Activated CD4-positive, alpha-beta T cell treated with anti-CD3 and anti-CD28 coated beads, Interleukin-2, amount 50 U/mL, for 1 hour (primary cell): ENCODE measurements at places on chromosomes 2 and 18.
A peak's percentile ranks its signal among the peaks of the same experiment; 100 is the strongest.

DNA sequence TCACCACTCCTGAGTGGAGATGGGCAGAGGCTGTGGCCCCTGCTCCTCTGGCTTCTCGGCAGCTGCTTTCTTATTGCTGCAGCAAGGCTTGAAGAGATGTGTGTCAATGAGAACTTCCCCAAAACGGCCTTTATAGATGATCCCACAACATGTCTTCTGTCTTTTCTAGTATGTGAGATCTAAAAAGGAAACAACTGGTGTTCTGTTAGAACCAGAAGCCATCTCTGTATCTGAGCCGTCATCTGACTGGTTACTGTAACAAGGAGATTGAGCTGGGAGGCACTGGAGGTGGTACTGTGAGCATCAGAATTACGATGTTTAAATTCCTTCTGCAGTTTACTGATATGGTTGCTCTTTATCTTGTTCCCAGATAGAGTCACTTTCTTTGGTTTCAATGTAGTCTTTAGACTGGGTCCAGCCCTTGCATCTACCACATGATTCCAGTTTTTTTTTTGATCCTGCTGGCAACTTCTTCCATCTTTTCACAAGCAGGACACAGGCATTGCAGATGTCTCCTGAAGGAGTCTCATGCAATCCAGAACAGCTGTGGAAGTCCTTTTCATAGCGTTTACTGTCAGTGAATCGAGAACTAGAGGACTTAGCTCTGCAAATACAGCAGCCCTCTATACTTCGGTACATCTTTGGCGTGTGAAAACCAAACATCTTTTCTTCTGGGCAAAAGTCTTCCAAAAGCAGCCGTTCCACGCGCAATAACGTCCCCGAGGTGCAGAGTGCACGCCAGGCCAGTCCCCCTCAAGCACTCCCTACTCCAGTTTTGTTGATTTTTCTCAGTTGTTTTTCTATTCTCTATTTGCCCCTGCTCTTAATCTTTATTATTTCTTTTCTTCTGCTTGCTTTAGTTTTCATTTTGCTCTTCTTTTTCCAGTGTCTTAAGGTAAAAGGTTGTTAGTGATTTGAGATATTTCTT lies 29.7 kb downstream of the TAF4B start:
- DNase-seq, result no peak

DNA sequence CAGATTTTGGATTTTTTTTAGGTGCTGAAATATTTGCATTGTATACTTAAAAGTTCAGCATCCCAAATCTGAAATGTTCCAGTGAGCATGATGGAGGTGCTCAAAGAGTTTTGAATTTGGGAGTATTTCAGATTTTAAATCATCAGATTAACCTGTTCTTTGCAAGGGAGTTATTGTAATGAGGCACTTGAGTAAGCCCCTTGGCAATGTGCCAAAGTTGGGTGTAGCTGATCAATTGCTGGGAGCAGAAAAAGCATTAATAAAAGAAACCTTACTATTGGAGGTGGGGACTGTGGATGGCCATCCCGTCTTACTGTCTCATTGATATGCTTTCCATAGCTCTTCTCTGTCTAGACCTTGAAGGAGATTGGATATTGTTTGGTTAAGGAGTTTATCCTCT lies 28.3 kb downstream of the MALT1 start:
- no peak for DNase-seq

DNA sequence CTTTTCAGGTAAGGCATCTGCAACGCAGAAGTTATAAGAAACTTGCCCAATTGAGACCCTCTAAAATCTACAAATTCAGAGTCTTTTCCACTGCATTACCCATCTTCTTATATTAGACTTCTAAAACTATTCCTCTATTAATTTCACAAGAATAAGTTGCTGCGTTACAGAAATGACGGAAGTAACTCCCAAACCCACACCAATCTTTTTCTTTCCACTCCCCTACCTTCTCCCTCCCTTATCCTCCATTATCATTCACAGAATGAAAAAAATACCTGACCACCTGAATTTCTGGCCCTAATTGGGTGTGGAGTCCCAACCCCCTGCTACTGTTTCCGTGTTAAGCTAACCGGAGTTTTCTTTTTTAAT lies 689 bp downstream of the RPRD1A start:
- no peak for DNase-seq

DNA sequence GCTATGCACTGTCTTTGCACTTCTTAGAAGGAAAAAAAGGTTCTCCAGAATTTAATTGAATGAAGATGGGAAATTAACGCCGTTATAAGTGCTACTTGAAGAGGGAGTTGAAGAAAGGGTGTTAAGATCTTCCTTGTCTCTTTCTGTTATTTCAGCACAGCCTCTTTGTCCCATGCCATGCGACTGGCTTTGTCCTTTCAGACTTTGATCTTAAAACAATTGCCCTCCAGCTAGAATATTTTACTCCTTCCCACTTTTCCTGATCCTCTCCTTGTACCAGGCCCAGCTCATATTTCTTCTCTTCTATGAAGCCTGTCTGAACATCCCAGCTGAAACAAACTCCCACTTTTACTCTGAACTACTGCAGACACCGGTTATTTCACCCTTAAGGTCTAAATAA lies 51.4 kb downstream of the RAB27B start:
- DNase-seq, result no peak

- DNase-seq, result no peak
Observed at GRCh38 chr2:230473378-230473777, 57.4 kb downstream of the SP100 start.

DNA sequence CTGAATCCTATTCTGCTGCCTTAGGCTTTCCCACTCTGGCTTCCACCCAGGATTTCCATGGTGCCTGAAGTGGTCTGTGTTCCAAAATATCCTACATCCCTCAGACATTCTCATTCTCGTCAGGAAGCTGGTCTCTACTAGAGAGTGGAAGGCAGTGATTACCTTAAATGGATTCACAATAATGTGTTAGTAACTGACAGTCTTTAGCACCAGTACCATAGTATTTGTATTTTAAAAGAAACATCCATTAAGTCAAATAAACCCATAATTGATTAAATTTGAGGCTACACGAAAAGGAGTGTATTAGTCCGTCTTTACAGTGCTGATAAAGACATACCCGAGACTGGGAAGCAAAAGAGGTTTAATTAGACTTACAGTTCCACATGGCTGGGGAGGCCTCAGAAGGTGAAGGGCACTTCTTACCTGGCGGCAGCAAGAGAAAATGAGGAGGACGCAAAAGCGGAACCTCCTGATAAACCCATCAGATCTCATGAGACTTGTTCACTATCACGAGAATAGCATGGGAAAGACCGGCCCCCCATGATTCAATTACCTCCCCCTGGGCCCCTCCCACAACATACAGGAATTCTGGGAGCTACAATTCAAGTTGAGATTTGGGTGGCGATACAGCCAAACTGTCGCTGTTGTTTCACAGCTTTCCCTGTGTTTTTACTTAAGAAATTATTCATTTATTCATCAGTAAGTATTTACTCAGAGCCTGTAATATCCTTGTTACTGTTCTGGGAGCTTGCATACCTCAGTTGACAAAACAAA lies 306.5 kb downstream of the STK39 start:
- DNase-seq, result no peak

GRCh38 chr2:150168595-150169236 lies 318.8 kb downstream of the RND3 start:
- no peak for DNase-seq

DNA sequence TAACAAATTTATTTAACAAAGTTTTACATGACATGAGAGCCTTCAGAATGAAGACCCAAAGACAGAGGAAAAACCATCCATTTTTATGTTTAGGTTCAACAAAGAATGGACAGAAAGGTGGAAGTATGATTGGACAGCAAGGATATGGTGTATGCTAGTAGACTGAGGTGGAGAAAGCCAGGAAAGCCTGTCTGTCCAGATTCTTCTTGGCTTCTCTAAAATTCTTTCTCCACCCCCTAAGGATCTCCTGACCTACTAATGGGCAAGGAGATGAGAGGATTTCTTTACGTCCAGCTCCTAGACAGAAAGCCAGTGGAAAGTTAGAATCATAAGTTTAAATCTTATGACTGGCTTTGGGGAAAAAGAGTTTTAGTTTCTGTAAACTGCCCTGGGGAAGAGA lies 3.0 kb downstream of the ATIC start:
- no peak for DNase-seq

DNA sequence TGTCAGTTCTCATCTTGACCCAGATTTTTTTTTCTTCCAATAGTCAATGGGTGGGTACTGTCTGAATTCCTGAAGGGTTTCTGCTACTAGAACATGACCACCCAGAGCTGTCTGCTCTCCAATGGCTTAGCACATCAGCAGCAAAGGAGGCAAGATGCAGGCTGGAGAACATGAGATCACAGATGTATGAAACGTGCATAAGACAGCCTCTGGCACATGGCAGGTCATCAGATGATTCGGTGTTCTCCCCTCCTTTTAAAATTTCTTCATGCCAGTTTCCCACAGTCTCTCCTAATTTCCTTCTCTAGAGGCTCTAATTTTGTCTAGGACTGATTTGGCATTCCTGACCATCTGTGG lies 359.3 kb upstream of the TNP1 start:
- DNase-seq, result no peak

- DNase-seq, result peak; percentile 44
Observed at GRCh38 chr2:106158871-106159270, 35.2 kb downstream of the UXS1 start.

GRCh38 chr2:239256350-239256743 lies 144.5 kb downstream of the HDAC4 start:
- no peak for DNase-seq

GRCh38 chr18:56743115-56743514 lies 92.0 kb downstream of the WDR7 start:
- DNase-seq, result no peak

GRCh38 chr2:25988134-25988533 lies 5.8 kb upstream of the KIF3C start:
- DNase-seq, result no peak

GRCh38 chr18:9683418-9684396 lies 24.4 kb upstream of the RAB31 start:
- no peak for DNase-seq

GRCh38 chr18:69969491-69969890 lies 21.8 kb upstream of the CD226 start:
- no peak for DNase-seq

DNA sequence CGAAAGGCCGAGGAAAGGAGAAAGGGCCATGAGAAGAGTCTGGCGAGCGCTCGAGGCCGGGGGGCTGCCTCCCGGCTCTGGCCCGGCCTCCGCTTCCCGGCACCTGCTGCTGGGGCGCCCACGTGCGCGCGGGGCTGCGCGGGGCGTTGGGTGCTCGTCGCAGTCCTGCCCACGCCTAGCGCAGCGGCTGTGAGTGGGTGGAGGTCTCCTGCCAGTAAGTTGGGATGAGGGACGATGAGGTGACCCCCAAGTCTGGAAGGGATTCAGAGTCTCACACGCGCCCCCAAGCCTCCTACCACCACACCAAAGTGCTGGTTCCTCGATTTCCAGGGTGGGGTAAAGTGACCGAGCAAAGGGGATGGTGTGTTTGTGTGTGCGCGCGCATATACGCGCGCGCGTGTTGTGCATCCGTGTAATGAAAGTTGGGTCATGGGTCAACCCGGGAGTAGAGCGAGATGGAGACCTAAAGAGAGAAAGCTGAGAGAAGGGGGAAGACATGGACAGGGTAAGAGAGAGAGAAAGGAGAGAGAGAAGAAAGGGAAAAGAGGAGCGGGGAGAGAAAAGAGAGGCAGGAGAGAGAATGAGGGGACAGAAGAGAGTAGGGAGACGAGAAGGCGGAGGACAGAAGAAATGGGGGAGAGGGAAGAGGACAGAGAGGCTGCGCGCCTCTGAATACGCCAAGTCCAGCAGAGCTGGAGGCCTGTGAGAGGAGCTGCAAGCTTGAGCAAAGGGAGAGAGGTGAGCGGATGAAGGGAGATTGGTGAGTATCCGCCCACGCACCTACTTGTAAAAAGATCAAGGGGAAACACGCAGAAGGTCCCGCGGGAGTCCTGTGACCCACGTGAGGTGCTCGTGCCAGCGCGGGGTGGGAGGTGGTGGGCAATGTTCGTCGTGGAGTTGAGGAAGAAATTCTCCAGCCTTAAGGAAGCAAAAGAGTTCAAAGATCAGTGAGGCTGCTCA lies 1.7 kb upstream of the NETO1 start:
- DNase-seq, result no peak

GRCh38 chr2:29117636-29118303 lies 2.6 kb downstream of the CLIP4 start:
- no peak for DNase-seq

GRCh38 chr2:127090281-127091120 lies 16.5 kb downstream of the BIN1 start:
- no peak for DNase-seq

GRCh38 chr2:133485868-133486267 lies 82.4 kb downstream of the NCKAP5 start:
- DNase-seq, result no peak

- no peak for DNase-seq
Observed at GRCh38 chr18:54712758-54713157, 115.5 kb upstream of the RAB27B start.

- DNase-seq, result peak; percentile 28
Observed at GRCh38 chr2:160353166-160353565, 140.4 kb downstream of the RBMS1 start.

- no peak for DNase-seq
Observed at GRCh38 chr2:53209679-53210458, 557.7 kb upstream of the CHAC2 start.

DNA sequence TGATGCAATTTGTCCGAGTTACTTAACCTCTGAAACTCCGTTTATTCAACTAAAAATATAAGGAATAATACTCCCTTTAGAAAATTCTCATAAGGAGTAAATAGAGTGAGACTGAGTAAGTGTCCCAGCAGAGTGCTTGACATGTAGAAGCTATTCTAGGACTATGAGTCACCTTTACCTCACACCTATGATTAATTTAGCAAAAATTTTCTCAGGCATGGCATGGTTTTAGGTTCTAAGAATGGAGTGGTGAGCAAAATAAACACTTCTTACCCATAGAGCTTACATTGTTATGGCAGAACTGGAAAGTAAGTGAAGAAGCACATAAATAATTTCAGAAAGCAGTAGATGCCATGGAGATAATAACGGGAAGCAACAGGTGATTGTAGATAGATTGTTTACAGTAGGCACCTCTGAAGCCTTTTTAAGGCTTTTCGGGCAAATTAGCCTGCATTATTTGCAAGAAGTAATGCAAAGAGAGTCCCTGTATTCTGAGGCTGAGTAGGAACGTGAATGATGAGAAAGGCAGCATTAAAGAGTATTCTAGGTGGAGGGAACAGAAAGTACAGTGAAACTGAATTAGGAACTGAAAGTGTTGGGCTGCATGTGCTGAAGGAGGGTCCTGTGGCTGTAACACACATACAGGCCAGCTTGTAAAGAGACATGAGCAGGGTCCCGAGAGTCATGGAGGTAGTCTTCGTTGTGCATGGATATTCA lies 209.2 kb downstream of the ZNF407 start:
- DNase-seq, result no peak

DNA sequence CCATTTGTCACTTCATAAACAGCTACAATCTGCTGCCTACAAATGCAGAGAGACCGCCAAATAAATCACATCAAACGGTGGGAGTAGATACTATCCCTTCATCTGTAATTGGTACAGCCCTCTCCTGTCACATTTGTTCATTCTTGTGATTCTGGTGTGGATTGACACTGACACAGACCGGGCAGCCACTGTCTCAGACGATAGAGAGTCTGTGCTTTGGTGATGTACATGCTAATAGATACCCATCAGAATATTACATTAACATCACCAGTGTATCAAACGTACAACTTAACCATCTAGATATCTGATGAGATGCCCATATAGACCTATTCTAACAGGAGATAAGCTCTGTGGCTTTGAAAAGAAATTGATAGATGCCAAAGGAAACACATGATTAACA lies 419.7 kb upstream of the ZEB2 start:
- no peak for DNase-seq
